ENCODE measurements at places on chromosomes 11 and 22.

DNA sequence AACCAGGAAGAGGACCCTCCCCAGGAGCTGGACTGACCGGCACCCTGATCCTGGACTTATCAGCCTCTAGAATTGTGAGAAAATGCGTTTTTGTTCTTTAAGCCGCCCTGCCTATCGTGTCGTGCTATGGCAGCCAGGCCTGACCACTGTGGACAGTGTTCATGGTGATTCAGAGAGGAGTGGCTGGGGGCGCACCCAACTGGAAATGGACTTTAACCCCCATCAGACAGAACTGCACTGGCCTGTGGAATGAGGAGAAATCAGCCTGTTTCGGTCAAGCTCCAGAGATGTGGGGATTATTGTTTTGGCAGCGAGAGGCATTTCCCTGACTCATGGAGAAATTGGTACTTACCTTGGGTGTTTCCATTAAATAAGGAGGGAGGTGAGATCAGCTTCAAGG is 1437.8 kb downstream of the BRD1 start:
- no peak for DNase-seq

DNA sequence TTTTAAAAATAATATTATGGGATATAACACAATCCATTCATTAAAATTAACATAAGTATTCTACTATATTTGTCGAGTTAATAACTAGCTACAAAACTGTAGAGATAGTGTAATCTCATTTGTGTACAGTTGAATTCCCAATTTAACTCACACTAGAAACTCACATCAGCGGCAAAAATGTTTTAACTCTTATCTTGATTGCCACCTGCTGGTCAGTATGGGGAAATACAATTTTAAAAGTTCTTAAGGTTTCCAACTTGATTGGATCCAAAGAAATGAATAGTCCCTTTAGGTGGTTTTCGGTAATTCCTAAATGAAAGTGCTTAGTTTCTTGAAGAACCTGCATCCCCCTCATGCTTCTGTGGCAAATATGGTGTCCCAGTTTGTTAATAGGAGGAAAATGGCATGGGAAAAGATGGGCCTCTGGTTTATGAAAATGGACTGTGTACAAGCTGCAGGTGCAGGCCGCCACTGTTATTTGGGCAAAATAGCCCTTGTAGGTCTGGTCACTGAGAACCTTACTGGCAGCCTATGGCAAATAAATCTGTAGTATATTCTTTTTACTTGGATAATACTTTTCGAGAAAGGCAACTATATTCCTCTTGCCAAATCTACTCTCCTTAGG is 33.7 kb upstream of the SLC17A6 start:
- DNase-seq, result no peak

DNA sequence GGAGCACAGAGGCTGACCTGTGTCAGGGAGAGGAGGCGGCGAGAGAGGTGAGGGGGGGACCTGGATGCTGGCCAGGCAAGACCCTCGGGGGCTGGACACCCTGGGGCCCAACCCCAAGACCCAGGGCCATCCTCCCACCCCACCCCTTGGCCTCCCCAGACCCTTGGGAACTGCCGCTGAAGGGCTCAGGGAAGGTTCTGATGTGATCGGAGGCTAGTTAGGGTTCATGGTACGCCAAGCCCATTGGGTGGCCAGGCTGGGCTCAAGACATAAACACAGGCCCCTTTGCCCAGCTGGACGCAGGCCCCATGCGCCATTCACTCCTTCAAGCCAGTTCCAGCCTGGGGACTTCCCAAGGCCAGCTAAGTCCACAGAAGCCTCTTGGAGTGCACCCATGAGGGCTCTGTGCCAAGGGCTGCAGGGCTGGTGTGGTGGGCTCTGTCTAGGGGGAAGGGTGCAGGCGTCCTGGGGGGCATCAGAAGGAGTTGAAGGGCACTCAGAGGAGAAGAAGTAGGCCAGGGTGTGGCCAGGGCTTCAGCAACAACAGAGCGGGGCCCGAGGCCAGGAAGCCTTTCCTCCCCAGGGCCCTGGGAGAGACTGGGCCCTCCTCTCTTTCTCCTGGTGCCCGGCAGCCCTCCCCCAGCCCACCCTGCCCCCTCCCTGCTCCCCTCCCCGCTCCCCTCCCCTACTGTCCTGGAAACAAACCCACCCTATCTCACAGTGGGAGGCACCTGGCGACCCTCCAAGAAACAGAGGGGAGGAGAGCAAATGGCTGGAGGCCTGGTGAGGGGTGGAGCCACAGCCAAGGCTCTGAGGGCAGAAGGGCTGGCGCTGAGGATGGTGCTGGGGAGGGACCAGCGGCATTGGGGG is 12.9 kb downstream of the TSPAN32 start:
- peak; percentile 89 for DNase-seq

GRCh38 chr11:14544611-14545010 is 24.4 kb upstream of the PSMA1 start:
- no peak for DNase-seq

DNA sequence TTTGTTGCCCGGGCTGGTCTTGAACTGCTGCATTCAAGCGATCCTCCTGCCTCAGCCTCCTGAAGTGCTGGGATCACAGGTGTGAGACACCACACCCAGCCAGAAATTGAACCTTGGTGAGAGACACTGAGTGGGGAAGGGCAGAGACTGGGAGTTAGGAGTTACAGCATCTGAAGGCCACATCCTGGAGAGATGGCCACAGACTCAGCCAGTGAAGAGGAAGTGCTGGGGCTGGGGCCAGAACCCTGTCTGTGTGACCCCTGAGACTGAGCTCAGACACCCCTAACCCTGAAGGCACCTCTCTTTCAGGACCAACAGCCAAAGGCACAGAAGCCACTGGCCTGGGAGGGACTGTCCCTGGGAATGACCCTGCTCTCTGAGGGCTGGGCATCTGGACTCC is 33.8 kb downstream of the TXN2 start:
- DNase-seq, result no peak

DNA sequence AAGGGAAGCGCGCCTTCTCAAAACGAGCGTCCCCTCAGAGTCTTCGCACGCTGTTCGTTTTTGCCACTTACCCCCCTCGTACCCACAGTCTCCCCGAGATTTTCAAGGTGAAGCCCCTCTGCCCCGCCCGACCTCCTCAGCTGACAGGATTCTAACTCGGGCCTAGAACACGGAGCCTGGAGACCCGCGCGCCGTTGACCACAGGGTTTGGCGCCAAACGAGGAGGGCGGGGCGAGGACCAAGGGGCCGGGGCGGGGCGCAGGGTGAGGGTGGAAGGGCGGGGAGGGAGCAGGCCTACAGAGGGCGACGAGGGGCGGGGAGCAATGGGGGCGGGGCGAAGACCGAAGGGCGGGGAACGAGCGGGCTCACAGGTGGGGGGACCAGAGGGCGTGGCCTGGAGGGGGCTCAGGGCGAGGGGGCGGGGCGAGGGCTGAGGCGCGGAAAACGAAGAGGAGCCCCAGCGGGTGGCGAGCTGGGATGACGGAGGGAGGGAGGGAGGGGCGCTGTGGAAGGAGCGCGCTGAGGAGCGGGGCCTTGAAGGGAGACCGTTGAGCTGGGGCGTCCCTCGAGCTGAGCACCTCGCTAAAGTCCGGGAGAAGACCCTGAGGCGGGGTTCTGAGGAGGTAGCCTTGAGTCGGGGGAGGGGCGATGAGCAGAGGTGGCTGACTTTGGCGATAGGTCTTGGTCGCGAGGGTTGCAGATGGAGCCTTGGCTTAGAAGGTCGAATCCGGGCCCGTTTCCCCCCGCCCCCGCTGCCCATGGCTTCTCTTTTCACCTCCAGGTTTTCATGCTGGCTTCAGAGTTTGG is at the start of gene DMC1:
TSS of gene DMC1 (minus strand) at position 212 of the 807 bp plus-strand sequence. CDS start 1,927 bp downstream, outside the sequence.
- DNase-seq, result peak; percentile 90

DNA sequence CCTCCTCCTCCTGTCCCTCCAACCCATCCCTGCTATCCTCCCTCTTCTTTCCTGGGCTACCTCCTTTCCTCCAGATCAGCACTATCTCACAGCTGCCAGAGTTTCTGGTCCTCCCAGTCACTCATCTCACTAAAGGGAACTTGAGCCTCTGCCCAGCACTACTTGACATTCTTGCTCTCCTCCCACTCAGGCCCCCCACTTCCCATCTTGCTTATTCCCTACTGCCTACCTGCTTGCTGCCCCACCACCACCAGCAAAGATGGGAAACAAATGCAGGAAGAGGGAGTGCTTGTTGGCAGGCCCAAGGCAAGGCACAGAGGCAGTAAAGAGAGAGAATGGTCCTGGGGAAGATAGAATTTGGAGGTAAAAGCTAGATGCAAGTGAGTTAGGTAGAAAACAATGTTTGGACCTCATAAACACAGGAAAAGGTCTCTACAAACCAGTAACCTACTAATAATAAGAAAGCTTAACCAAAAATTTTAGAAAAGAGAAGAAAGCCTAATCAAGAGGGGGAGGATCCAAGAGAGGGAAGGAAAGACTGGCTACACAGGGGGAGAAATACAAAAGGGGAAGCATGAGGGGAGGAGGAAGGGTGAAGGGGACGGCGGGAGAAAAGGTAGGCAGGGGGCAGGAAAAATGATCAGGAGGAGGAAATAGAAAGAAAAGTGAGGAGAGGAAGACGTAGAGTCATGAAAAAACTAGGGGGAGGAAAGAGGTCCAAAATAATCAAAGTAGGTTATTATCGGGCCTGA is 63.6 kb downstream of the PAK1 start:
- DNase-seq, result no peak

GRCh38 chr22:36873614-36874308 is 13.0 kb downstream of the NCF4 start:
- peak; percentile 23 for DNase-seq

GRCh38 chr11:120339394-120339890 is 3.2 kb downstream of the ARHGEF12 start:
- peak; percentile 62 for DNase-seq
